ENCODE measurements at places on chromosomes 5 and 9.

DNA sequence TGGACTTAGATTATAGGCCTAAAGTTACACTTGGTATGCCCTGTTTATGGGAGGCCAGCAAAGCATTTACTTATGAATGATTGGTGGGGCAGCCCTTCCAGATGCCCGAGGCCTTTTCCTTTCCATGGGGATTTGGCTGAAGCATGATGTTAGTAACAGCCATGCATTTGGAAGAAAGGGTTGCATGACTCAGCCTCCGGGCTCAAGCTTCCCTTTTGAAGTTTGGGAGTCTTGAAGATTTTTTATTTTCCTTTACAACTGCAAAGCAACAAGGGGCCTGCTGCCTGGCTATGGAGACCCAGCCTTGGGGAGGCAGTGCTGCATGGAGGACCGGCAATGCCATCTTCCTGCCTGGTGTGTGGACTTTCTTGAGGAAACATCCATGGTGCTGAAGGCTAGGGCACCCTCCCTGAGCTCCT, 244.7 kb downstream of the ICE1 start:
- no peak for DNase-seq

DNA sequence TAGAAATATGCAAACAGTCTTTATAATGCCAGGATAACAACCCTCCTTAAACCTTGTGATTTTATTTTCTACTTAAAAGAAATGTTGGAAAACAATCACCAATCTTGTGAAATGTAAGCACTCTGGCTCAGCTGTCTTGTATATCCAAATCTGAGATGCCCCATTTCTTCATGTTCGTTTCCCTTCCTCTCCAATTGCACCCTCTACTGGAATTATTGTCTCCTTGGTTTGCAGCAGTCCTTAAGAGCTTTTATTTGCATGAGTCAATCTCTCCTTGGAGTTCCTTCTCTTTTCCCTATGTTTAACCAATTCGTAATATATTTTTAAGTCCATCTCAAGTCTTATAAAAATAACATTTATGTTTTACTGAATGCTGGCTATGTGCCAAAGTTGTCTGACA, 362.0 kb upstream of the CDH10 start:
- DNase-seq = no peak

GRCh38 chr9:134208310-134208841, 44.0 kb upstream of the RNU6ATAC start:
- DNase-seq = no peak

DNA sequence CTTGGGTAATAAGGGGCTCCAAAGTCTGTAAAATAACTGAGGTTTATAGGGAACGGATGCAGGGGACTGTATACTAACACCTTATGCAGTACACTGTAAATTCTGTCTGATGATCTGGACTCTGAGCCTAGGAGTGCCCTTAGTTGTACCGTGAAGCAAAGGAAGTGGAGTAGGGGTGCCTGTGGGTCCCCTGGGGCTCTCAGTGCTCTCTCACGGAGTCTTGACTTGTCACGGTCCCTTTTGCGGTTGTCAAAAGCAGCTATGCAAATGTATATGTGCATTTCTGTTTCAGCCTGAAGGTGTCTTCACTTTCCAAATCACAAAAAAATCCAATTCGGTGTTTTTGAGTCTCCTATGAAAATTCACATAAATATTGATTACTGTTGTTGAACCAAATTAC, 17.8 kb downstream of the DMRT1 start:
- DNase-seq = no peak

- DNase-seq = no peak
Observed at GRCh38 chr9:132833550-132834121, 44.4 kb downstream of the AK8 start.

DNA sequence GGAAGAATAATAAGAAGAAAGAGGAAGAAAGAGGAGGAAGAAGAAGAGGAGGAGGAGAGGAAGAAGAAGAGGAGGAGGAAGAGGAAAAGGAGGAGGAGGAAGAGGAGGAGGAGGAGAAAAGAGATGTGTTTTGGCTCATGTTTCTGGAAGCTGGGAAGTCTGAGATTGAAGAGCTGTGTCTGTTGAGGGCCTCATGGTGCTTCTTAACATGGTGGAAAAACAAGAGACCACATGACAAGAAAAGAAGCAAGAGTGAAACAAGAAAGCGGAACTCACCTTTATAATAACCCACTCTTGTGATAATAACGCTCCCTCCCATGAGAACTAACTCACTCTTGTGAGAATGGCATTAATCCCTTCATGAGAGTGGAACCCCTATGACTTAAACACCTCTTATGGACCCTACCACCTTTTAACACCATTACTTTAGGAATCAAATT, 36.1 kb upstream of the RANBP6 start:
- no peak for DNase-seq

GRCh38 chr9:98099898-98100297, 19.1 kb downstream of the TRIM14 start:
- no peak for DNase-seq

GRCh38 chr9:12469084-12469483, 224.1 kb upstream of the TYRP1 start:
- DNase-seq = no peak

DNA sequence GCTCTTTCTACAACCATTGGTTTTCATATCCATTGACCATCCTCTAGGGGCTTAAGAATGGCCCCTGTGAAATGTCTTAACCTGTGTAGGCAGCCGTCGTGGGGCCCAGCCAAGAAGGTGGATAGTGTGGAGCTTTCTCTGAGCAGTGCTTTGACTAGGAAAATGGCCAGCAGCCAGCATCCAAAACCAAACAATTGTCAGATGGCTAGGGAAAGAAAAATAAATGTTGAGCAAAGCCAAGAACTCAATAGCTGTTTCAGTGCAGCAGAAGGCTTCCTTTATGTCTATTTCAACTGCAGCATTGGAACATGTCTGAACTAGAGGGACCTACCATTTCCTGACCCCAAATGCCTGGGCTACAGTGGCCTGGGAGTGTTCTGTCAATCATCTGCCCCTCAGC, 374.9 kb downstream of the TLE4 start:
- no peak for DNase-seq

GRCh38 chr9:36868586-36869282, 165.3 kb downstream of the PAX5 start:
- no peak for DNase-seq

DNA sequence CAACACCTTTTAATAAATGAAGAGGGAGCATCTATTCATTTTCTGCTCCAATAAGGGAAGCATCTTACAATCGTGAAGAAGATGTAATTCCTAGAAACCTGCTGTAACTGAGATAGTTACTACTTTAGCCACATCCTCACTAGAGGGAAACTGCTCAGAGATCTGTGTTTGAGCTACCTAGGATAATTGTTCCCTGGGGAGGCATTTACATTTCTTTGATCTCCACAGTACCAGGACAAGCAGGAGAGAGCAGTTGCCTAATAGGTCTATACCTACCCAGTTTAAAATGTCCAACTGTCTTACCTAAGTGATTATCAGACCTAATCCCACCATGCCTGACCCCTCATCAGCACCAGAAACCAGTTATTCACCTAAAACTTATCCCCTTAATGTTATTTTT, 196.9 kb downstream of the TUSC1 start:
- no peak for DNase-seq

GRCh38 chr5:107812570-107813141, 141.9 kb upstream of the EFNA5 start:
- no peak for DNase-seq

DNA sequence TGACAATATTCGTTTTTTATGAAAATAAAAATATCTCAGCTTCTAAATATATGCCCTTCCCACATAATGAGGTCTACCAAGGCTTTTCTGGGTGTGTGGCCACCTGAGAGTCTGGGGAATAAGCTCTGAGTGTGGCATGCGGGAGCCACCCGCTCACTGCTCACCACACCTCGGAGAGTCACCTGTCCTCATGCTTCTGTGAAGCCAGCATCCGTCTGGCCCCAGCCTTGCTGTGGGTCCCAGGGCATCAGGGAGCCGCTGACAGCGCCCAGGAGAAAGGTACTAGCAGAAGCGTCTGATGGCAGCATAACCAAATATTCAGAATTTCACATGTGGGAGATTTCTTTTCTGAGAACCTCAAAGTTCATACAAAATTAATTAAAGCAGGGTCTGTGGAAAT, 133.2 kb upstream of the IRX4 start:
- no peak for DNase-seq

- DNase-seq = no peak
Observed at GRCh38 chr9:136722969-136723356, 10.6 kb downstream of the DIPK1B start.

Measured in T-helper 22 cell (primary cell).